ENCODE measurements at places on chromosomes 6 and 20.

- no peak for DNase-seq
These were observed 5.4 kb downstream of the PTPN1 start for GRCh38 chr20:50515471-50516106.

GRCh38 chr6:131101911-131102680, 33.2 kb upstream of the AKAP7 start:
- DNase-seq = no peak

GRCh38 chr6:15106958-15107643, 138.8 kb upstream of the JARID2 start:
- DNase-seq = no peak

DNA sequence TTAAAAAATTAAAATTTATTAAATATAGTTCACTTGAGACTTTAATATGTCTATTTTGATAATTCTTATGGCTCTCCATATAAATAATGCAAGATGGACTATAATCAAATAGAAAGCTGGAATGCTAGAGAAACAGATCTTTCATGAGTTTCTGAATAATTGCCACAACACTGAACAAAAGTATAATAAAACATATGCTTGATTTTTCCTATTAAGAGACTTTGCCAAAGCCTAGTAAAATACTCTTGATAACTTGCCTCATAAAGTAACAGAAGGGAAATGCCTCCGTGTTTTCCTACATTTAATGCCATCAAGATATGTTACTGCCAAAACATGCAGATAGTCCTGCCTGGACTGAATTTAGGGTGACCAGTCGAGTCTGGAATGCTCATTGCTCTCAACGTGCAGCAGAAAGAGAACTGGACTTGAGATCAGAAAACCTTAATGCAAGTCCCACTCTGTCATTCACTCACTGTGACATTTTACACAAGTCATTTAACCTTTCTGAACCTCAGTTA, 153.2 kb downstream of the AIG1 start:
- no peak for DNase-seq

GRCh38 chr20:7375905-7376304, 564.4 kb downstream of the HAO1 start:
- no peak for DNase-seq

DNA sequence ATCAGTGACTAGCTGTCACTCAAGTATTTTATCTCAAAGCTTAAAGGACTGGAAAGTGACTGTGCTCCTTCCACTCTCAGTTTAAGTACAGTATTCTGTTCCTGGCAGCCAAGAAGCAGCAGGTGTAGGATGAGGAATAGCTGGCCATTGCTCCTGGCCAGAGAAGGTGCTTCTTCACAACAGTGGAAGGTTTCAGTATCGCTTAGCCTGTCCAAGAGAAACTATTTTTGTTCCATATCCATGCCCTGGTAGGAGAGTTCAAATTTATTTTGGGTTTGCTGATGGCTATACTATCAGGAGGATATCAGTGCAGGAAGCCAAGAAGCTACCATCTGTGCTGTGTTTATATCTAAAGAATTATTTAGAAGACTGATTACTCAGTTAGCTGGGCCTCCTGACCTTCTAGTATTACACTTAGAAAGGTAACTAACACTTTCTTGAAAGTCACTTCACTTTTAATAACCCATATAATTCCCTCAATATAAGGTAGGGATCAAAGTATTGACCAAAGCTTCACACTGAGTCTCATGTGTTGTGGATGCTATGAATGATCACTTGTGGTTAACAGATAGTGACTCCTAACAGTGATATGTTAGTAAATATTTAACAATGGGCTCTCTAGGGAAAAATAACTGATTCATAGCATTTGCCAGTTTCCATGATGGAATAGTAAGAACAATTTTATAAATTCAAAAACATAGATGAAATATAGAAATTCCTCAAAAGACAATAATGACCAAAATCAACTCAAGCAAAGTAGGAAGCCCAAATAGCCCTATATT, 99.9 kb downstream of the AIG1 start:
- no peak for DNase-seq

GRCh38 chr6:1574083-1574761, 35.5 kb upstream of the FOXC1 start:
- no peak for DNase-seq

DNA sequence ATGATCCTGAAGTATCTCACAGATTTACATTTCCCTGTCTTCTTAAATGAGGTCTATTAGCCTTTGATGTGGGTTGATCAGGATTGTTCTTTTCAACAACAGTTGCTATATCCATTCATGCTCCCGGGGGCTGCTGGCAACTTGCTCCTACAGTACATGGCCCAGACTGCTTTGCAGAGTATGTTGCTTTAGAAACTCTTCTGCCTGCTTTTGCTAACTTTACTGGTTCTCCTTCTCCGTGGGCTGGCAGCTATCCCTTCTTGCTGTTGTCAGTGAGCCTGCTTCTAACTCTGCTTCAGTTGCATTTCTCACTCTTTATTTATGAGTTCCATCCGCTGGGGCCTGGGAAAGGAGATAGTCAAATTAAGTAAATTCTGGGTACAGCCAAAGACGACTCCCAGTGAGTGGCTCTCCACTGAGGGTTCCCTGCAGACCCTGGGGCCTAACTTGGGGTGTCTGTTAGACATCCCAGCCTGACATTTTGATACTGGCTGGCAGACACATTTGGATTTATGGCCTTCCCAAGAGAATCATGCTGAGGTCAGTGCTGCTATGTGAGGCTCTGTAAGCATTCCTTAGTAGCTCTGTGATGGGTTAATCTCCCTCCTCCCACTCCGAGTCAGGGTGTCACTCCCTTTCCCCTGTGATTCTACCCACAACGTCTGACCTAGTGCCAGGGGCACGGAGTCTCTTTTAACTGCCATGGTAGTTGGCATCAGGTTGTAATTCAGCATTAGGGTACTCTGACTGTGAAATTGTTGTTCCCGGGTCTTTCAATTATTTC, 73.6 kb downstream of the SLX4IP start:
- DNase-seq = no peak

DNA sequence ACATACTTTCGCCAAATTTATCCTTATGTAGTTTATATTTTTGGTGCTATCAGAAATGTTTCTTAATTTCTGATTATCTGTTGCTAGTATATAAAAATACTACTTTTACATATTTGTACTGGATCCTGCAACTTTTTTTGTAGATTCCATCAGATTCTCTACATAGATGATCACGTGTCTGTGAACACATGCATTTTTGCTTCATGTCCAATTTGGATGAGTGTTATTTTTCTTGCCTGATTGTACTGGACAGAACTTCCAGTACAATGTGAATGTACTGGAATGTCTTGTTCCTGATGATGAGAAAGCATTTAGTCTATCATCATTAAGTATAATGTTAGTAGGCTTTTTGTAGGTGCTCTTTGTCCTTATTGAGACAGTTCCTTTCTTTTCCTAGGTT, 25.0 kb upstream of the SSR1 start:
- no peak for DNase-seq

GRCh38 chr6:164887660-164888059, 421.7 kb downstream of the C6orf118 start:
- DNase-seq = no peak

GRCh38 chr20:25315418-25316210, 67.7 kb downstream of the PYGB start:
- DNase-seq = peak; percentile 34

DNA sequence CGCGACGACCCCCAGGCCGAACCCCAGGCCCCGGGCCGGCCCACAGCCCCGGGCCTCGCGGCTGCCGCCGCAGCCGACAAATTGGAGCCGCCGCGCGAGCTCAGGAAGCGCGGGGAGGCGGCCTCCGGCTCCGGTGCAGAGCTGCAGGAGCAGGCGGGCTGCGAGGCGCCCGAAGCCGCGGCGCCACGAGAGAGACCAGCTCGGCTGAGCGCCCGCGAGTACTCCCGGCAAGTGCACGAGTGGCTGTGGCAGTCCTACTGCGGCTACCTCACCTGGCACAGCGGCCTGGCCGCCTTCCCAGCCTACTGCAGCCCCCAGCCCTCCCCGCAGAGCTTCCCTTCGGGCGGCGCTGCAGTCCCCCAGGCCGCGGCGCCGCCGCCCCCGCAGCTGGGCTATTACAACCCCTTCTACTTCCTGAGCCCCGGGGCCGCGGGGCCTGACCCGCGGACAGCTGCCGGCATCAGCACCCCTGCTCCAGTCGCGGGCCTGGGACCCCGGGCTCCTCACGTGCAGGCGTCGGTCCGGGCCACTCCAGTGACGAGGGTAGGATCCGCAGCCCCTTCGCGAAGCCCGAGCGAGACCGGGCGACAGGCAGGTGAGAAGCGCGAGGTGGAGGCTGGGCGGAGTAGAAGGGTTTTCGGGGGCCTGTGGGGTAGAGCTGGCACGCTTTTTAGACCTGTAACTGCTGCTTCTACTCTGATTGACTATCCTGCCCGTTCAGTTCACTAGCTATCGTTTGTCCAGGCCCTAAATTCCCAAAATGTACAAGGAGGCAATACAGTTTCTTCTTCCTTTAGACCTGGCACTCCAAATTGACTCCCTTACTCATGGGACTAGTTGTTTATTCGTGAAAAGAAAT, 654 bp downstream of the FAM8A1 start:
- peak; percentile 76 for DNase-seq

GRCh38 chr6:43334466-43335095, 26.0 kb upstream of the CRIP3 start:
- DNase-seq = no peak

- no peak for DNase-seq
These were observed 75.4 kb downstream of the FILIP1 start for GRCh38 chr6:75418233-75418632.

- DNase-seq = no peak
These were observed 1.9 kb downstream of the PHIP start for GRCh38 chr6:79076160-79076559.

- no peak for DNase-seq
These were observed 17.5 kb upstream of the MOCS1 start for GRCh38 chr6:39951716-39952115.

DNA sequence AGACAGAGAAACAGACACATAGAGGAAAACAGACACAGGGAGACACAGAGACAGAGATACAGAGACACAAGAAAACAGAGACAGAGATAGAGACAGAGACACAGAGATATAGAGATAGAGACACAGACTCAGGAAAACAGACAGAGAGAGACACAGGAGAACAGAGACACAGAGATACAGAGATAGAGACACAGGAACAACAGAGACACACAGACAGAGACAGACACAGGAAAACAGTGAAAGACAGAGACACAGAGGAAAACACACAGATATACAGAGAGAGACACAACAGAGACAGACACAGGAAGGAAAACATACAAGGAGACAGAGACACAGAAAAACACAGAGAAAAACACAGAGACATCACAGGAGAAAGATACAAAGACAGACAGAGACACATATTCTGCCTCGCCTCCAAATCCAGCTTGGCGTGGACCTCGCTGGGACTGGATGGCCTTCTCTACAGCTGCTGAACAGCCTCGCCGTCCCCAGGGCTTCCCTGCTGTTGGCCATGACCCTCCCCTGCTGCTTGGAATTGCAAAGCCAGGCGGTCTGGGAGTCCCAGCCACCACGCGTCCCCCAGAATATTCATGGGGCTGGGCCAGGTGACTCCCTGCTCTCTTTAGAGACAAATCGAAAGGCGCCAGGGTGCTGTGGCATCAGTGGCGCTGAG, 36.8 kb downstream of the NTSR1 start:
- DNase-seq = peak; percentile 23

- DNase-seq = no peak
These were observed 117.9 kb downstream of the SGK1 start for GRCh38 chr6:134199848-134200606.

- no peak for DNase-seq
These were observed 192.0 kb upstream of the IMPG1 start for GRCh38 chr6:76264468-76264867.

GRCh38 chr6:20575125-20575524, 40.9 kb downstream of the CDKAL1 start:
- DNase-seq = no peak

GRCh38 chr20:38435555-38435939, 419 bp upstream of the SNHG17 start:
- no peak for DNase-seq

- no peak for DNase-seq
These were observed 79.0 kb upstream of the RGS17 start for GRCh38 chr6:153210083-153210482.

GRCh38 chr6:34393191-34393965, 909 bp upstream of the NUDT3 start:
- no peak for DNase-seq

- DNase-seq = no peak
These were observed 71.2 kb downstream of the SAMD5 start for GRCh38 chr6:147579667-147580066.

DNA sequence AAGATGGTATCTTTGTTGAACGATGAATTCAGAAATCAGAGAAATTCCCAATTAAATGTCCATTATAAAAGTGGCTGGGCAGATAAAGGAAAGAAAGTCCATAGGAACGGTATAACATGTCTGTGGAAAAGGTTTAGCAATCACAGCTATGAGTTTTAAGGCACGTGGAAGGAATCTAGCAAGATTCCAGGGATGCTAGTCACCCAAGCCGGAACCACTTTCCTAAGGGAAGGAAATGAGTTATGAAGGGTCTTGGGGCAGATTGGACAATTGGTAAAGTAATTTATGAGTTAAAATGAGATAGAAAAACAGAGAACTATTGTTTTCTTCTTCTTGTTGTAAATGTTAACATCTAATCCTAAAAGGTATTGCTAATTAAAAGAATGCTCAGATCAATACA, 384.8 kb downstream of the ADGRB3 start:
- DNase-seq = no peak

- DNase-seq = no peak
These were observed 401.2 kb upstream of the BTBD3 start for GRCh38 chr20:11516448-11516847.
